Central memory CD4-positive, alpha-beta T cell (primary cell): ENCODE measurements at places on chromosomes 2 and 18.

- DNase-seq, result no peak
Observed at GRCh38 chr2:174328114-174328960, 6.4 kb upstream of the SP9 start.

DNA sequence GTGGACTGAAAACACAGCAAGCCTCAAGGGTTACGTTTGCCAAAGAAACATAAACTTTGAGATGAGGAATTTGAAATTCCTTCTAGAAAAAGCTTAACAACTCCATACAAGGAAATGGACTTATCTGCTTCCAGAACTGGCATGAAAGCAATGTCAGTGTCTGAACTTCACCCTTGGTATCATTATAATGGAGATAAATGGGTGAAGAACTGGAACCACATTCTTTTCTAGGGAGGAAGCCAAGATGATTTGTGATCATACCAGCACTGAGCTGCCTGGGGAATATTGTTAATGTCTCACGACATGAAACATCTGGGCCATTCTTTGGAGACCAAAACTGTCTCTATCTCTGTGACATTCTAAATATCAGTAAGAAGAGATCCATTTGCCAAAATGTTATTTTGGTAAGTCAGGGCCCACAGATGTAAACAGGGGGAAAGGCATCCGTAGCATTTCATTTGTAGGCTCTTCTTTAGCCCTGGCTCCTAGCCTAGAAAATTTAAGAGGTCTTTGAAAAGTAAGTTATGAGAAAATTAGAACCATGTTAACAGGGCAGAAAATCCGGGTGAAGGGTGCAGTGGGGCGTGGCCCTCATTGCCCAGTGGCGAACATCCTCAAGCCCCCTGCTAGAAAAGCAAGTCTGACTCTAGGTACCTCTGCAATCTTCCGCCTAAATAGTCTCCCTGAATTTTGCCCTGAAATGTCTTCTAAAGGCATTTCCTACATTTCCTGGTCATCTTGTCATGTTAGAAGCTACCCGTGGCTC, 295.3 kb upstream of the EPAS1 start:
- no peak for DNase-seq

- no peak for DNase-seq
Observed at GRCh38 chr18:45339810-45340550, 275.3 kb upstream of the SLC14A2 start.

- DNase-seq, result no peak
Observed at GRCh38 chr2:144515696-144516410, 4.1 kb downstream of the ZEB2 start.

DNA sequence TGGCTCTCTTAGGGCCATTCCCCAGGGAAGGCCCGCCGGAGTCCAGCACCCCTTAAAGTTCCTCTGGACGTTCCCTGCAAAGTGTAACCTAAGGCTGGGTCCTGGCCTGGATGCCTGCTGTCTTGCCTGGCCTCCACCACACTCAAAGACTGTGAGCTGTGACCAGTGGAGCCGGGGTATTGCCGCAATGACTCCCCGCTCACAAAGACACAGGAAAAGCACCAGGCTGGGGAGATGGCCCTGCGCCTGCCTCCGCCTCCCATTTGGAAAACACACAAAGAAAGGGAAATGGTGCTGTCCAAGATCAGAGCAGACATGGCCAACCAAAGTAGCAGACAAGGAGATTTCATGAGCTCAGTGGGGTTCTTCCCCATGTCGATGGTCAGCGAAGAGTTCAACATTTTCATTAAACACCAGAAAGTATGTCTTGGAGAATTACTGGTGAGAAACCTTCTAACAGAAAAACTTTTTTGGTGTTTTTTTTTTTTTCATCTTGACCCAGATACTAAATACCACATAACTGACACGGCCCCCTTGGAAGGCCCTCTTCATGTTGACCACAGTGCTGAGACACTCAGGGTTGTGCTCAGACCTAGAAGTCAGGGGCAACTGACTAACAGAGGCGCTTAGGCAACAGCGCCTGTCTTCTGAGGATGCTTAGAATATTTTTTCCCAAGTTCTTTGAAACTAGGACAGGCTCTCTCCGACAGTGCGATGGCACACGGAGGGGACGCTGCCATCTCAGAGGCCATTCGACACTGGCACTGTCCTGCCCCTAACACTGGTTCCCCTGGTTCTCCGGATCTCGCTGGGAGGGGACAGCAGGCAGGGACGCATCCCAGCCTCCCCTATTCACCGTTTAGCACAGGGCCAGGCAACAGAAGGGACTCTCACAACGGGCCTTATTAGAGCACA, 226.4 kb upstream of the ID2 start:
- DNase-seq, result no peak

GRCh38 chr2:28835781-28836180, 25.1 kb downstream of the SPDYA start:
- DNase-seq, result no peak
